ENCODE measurements at places on chromosomes 5 and 9.

GRCh38 chr9:110742741-110743371 is 74.3 kb downstream of the MUSK start:
- DNase-seq = no peak

GRCh38 chr9:128072144-128073021 is 4.4 kb downstream of the SLC25A25 start:
- peak; percentile 46 for DNase-seq

- DNase-seq = no peak
These were observed 175.6 kb upstream of the NREP start for GRCh38 chr5:111932628-111933027.

- no peak for DNase-seq
These were observed 43.9 kb downstream of the CCDC125 start for GRCh38 chr5:69288688-69289087.

GRCh38 chr5:41808294-41808693 is 61.9 kb downstream of the OXCT1 start:
- no peak for DNase-seq

- DNase-seq = peak; percentile 9
These were observed 9.9 kb upstream of the TRIM36 start for GRCh38 chr5:115179394-115180164.

DNA sequence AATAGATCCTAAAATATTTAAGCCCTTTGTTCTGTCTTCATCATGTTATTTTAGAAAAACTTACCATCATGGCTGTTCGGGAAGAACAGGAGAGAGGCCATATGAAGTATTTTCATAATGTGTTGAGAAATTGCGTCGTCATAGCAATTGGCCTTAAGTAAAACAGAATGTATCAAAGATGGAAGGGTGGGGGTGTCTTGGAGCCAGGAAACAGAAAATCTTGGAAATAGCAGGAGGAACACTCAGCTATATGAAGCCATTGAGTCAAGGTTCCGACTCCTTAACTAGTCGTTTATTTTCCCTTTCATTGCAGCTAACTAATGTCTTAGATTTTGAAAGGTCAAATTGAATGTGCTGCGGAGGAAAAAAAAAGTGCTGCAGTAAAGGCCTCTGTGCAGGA is 1.3 kb downstream of the SPTAN1 start:
- DNase-seq = no peak

- no peak for DNase-seq
These were observed 9.4 kb upstream of the ADAMTS12 start for GRCh38 chr5:33901156-33901555.

DNA sequence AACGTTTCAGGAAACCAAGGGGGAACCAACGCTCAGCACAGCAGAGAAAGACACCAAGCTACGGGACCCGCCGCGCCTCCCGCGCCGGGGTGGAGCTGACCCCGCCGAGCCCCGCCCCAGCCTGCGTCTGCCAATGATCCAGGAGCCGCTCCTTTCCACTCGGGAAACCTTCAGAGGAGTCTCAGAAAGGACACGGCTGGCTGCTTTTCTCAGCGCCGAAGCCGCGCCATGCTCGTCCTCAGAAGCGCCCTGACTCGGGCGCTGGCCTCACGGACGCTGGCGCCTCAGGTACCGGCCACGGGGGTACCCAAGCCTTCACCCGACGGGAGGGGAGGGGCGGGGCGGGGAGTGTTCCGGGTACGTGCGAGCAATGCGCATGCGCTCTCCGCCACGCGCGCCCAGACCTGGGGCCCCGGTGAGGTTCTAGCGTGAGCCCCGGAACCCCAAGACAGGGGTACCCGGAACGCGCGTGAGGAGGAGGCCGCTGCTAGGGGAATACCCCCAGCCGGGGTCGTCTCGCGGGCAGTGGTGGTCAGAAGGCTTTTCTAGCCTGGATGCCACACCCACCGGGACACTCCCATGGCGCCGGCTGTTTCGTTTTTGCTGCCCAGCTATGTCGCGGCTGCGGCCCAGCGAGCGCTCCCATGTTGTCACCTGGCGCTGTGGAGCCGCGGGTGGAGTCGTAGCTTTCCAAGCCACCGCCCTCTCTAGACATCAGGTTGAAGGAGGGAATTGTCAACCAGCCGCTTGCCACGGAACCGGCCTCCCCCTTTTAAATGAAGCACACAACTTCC is at the start of gene NIPSNAP3A:
NIPSNAP3A (plus strand) TSS at position 119 of the 794 bp plus-strand sequence; CDS start at position 229, 110 bp downstream.
- DNase-seq = peak; percentile 87

DNA sequence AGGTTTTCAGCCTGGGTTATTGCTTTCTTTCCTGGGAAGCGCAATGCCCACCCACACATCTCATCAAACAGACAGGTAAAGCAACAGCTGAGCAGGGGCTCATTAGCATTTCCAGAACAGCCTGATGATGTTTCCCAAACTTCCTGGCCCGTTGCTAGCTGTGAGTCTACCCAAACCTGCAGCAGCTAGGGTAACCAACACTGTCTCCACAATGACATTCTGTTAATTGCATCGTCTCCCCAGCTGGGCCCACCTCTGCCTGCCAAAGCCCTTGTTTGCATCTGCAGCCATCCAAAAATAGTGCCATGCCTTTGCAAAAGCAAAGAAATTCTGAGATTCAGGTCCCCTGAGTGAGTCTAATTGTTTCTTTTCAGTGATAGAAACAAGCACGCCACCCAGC is 273.0 kb downstream of the MED10 start:
- DNase-seq = no peak

- no peak for DNase-seq
These were observed 56.8 kb downstream of the PTPDC1 start for GRCh38 chr9:94140791-94141790.

- no peak for DNase-seq
These were observed 6.9 kb upstream of the LTC4S start for GRCh38 chr5:179786861-179787260.

DNA sequence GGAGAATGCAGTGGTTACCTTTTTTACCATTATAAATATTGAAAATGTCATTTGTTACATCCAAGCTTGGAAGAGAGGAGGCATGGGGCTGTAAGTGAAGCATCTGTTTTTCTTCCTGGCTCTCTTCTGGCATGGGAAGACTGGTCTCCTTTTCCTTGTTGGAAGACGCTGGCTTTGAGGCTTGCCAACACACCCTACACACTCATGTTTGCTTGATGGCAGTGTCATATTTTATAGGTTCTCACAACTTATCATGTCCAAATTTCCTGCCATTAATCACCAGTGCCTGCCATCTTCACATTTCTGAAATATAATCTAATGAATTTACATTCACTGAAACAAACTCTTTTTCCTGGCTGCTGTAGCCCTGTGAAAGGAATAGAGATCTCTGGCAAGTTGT is 252.9 kb downstream of the MAN2A1 start:
- no peak for DNase-seq

- DNase-seq = no peak
These were observed 14.9 kb downstream of the ADAMTSL1 start for GRCh38 chr9:18488886-18489285.

DNA sequence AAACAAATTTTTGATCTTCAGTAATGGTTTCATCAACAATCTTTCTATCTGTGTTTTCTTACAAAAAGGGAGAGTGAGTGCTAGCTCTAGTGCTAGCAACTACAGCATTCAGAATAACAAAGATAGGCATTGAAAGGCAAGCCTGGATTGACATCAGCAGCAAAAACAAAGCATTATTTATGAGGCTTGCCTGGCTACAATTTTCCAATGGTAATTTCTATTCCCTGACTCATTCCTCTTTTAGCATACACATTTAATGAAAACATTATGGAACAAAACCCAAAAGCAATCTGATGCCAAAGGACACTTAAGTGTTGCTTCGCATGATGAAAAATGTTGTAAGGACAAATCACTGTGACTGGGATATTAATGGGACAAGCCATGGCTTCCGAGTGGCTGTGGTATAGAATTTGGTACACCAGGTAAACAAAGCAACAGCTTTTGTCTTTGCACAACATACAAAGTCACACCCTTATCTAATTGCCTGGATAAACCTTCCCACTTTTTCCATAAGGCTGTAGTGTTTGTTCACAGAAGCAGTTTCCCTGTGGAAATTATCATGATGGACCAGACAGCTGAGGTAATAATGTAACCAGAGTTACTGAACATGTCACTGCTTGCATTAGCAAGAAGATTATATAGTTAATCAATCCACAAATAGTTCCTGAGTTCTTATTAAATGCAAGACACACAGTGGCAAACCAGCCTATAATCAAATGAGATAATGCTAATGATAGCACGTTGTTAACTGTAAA is 179.8 kb upstream of the EDIL3 start:
- DNase-seq = no peak

GRCh38 chr5:43623048-43623680 is 20.2 kb downstream of the NNT start:
- no peak for DNase-seq

- no peak for DNase-seq
These were observed 457.7 kb downstream of the CETN3 start for GRCh38 chr5:89951876-89952275.

- DNase-seq = no peak
These were observed 1.1 kb downstream of the DMRTA1 start for GRCh38 chr9:22447618-22448305.

GRCh38 chr5:44387406-44387805 is 1.8 kb downstream of the FGF10 start:
- DNase-seq = no peak

DNA sequence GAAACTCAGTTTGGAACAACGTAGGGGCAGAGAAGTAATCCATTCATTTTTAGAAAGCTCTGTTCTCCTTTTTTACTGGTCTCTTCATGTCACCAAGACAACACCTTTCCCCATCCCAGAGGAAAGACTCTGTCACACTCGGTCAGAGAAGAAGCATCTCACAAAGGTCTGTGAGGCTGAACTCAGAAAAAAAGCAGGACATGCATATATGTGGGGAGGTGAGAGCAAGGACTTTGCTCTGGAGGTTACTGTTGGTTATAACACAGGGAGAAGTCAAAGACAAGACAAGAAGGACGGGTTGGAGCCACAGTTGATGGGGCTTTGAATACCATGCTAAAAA is 19.2 kb upstream of the MTMR12 start:
- DNase-seq = no peak

DNA sequence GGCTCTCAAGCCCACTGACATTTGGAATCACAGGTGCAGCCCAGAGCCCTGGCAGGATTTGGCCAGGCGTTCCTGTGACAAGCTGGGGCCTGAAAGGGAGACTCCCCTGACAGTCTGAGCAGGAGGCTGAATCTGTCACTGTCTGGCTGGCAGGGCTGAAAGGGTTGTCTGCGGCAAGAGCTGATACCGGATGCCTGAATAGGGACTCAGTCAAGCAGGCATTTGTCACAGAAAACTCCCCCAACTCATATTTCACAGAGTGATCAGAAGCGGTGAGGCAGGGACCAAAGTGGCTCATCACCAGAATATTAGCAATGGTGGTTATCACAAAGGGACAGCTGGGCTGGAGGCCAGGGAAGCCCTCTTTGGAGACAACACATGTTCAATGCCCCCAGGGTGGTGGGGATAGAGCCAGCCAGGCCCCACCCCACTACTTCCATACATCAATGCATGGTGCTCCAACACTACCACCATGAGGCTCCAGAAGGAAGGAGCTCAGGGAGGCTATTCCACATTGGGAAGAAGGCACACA is 295.5 kb downstream of the DTWD2 start:
- no peak for DNase-seq

DNA sequence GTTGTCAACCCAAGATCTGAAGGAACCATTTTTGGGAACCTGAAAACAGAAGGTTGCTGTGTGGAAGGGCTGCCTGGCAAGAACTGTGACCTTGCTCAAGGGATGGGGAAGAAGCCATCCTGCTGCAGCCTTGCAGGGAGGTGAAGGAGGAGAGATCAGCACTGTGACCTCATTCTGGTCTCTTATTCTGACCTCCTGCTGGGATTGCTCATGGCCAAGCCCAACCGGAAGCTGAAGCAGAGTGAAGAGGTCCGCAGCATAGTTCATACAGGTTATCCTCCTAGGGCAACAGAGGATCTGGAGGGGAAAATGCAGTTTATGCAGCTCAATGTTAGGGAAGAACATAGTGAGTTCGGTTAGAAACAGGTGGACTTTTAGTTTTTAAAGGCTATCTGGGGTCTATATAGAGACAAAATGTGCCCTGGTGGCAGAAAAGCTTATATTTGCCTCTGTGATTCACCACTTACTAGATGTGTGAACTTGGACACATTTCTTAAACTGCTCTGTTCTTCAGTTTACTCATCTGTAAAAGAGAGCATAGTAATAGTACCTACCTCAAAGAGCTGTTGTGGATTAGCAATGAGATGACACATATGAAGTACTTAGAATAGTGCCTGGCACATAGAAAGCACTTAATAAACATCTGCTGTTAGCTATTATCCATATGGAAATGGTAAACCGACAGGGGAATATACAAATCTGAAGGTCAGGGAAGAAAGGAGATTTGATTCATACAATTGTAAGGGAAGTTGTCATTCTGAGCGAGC is 57.9 kb upstream of the BNC2 start:
- no peak for DNase-seq

DNA sequence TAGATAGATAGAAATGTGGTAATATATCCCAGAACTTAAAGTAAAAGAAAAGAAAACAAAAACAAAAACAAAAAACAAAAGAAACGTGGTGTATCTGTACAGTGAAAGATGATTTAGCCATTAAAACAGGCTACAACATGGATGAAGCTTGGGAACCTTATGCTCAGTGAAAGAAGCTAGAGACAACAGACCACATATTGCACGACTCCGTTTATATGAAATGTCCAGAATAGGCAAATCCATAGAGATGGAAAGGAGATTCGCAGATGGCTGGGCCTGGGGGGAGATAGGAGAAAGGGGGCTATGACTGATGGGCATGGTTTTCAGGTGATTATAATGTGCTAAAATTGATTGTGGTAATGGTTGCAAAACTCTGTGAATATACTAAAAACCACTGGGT is 86.6 kb downstream of the ROR2 start:
- no peak for DNase-seq

GRCh38 chr9:93108291-93109041 is 12.4 kb downstream of the CARD19 start:
- no peak for DNase-seq

- no peak for DNase-seq
These were observed 38.8 kb downstream of the PAEP start for GRCh38 chr9:135600296-135600817.

DNA sequence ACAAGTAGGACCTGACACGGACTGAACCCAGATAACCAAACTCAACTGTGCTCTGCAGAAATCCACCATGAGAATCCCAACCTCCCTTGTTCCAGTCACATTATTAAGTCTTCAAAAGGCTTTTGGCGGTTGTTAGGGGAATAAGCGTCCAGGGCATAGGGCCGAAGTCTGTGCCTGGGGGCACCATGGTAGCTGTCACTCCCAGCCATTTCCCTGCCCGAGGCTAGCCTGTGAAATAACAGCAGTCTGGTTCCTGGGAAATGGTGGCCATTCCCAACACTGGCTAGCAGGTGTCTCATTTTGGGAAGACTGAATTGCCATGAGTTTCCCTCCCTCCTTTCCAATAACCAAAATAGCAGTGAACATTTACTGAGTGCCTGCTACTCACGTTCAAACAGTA is 122.2 kb downstream of the CRB2 start:
- no peak for DNase-seq

- no peak for DNase-seq
These were observed 425.6 kb downstream of the KIAA0825 start for GRCh38 chr5:94192658-94193391.

GRCh38 chr9:129930743-129931142 is 95.5 kb downstream of the USP20 start:
- peak; percentile 32 for DNase-seq

GRCh38 chr5:15290953-15291352 is 209.0 kb upstream of the FBXL7 start:
- no peak for DNase-seq

Data from central memory CD4-positive, alpha-beta T cell (primary cell).